T-helper 1 cell treated with Interleukin-12 subunit alpha and Interleukin-12 subunit beta and Interleukin-4 antibody, amounts not matched to agents 30 ng/mL and 1 ng/mL, for 36 hours (primary cell): ENCODE measurements at places on chromosomes 5 and 9. TPM values are rescaled to one million over a fixed set of nuclear protein-coding genes. Genes with fewer than 3 reads are reported as not detected.

Gene TLR4
- not detected in 2 replicates for total RNA-seq

Gene HAVCR2
- total RNA-seq: 215 and 218 TPM in 2 replicates

Gene RAB3C
- total RNA-seq: not detected in 2 replicates

Gene TRPM6
- total RNA-seq: not detected in 2 replicates

Gene FABP6
- total RNA-seq: not detected in 2 replicates
